GM12864 (cell line): ENCODE measurements at places on chromosomes 1 and 21.
A peak's percentile ranks its signal among the peaks of the same experiment; 100 is the strongest.

- no peak for DNase-seq
Measured at GRCh38 chr1:24118410-24119242, 6.7 kb upstream of the MYOM3 start.

GRCh38 chr1:208184966-208185654 is 59.1 kb downstream of the PLXNA2 start:
- DNase-seq, result no peak

GRCh38 chr1:113904293-113904673 is 316 bp downstream of the AP4B1 start:
- DNase-seq, result peak; percentile 38

GRCh38 chr1:24566236-24566867 is 10.5 kb downstream of the NCMAP start:
- no peak for DNase-seq

DNA sequence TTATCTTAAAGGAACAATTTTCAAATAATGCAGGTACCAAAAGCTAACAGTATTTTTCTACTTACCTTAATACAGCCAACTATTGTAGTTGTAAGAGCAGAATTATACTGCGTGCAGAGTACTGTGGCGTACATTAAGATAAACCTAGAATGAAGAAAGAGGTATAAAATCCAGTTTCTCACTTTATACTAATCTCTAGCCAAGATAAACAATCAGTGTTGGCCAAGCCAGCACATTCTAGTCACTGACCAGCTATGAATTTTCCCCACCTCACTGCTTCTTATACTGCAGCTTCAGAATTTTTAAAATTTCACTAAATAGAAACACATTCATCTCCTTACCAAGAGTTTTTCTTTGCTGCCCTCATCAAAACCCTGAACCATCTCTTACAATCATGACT is 33.6 kb downstream of the SLC35D1 start:
- DNase-seq, result no peak

DNA sequence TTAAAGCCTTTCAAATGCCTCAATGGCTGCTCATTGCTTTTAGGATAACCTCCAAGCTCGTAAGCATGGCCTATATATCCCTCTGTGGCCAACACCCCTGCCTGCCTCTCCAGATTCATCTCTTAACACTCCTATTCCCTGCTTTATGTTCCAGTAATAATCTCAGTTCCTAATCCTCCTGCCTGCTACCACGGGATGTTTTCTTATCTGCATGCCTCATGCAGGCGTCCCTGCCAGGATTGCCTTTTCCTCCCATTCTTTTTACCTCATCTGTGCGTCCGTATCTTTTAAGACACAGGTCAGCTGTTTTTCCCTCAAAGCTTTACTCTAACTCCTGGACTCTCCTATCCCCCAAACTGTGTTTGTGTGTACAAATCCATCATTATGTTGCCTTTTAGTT is 36.1 kb downstream of the ZBTB40 start:
- DNase-seq, result no peak

- no peak for DNase-seq
Measured at GRCh38 chr1:154749078-154749760, 120.9 kb downstream of the KCNN3 start.

DNA sequence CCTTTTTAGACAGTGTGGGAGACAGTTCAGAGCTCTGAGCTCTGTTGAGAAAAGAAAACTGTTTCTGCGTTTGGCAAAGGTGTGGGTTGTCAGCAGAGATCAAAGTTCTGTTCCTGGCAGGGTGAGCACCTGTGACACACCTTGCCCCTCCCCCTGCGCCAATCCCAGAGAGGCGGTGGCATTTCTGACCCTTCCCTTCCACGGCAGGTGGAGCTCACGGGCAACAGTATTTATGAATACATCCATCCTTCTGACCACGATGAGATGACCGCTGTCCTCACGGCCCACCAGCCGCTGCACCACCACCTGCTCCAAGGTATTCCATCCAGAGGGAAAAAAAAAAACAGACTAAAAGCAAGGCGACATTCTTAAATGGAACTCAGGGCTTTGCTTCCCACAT is 20.7 kb downstream of the SIM2 start:
- no peak for DNase-seq

DNA sequence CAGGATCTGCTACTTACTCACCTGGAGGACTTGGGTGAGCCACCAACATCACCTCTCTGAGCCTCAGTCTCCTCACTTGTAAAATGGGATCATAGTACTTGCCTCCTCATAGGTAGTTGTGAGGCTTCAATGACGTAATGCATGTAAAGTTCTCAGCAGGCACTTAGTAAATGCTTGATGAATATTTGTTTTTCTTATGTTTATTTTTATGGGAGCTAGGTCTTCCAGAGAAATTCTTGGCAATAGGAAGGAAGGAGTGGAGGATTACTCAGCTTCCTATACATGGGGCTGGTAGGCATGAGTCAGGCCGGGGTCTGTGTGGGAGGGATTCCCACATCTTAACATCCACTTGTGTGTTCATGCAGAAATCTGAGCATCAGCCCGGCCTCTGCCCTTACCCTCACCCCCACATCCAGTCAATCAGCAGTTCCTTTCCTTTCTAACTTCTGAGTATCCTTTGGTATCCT is 95.4 kb upstream of the USP24 start:
- DNase-seq, result no peak

GRCh38 chr1:93598861-93599439 is 82.7 kb downstream of the BCAR3 start:
- no peak for DNase-seq

- DNase-seq, result no peak
Measured at GRCh38 chr1:17670587-17671313, 84.4 kb upstream of the ACTL8 start.

DNA sequence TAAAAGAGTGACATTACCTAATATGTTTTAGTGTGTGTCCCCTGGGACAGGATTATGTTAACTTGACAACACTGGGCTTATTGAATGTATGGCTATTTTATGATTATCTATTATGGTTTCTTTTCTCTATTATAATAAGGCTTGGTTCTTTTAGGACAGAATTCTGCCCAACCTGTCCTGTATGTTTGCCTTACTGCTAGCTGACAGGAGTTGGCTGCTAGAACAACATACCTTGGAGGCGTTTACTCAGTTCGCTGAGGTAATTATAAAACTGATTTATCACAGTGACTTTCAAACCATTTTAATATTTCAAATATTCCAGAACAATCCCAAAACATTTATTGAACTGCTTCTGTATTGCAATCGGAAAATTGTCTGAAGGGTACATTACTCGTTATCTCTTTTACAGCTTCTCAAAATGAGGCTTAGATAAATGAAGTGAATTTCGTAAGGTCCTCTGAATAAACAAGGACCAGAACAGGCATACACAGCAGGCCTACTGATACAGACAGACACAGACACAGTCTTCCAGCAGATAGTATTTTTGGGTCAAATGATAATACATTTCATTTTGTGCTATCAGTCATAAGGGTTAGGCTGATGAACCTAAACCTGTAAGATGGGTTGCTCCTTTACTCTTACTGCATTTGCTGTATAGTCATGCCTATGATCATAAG is 44.2 kb downstream of the SCYL3 start:
- DNase-seq, result no peak

DNA sequence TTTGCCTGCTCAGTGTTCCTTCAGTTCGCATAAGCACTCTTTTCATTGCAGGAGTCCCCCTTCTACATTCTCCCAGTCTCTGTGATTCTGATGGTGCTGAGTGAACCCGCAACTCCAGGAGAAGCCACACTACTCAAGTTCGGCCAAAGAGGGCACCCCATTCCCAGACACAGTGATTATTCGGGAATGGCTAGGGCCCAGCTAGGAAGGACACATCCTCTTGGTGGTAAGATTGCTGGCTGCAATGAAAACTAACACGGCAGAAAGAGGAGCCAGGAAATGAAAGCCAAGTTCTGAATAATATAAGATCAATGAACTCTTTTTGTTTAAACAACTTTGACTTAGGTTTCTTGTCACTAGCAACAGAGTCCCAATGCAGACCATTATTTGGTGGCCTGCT is 14.9 kb downstream of the CREG1 start:
- DNase-seq, result no peak
